ENCODE measurements at places on chromosomes 1 and 21.

- no peak for DNase-seq
Observed at GRCh38 chr21:17981060-17981740, 162.0 kb upstream of the C21orf91 start.

- no peak for DNase-seq
Observed at GRCh38 chr1:242005866-242006535, 7.1 kb upstream of the MAP1LC3C start.

- no peak for DNase-seq
Observed at GRCh38 chr1:97942161-97943123, 21.6 kb upstream of the DPYD start.

GRCh38 chr21:19864476-19864875, 1133.7 kb upstream of the NCAM2 start:
- no peak for DNase-seq

DNA sequence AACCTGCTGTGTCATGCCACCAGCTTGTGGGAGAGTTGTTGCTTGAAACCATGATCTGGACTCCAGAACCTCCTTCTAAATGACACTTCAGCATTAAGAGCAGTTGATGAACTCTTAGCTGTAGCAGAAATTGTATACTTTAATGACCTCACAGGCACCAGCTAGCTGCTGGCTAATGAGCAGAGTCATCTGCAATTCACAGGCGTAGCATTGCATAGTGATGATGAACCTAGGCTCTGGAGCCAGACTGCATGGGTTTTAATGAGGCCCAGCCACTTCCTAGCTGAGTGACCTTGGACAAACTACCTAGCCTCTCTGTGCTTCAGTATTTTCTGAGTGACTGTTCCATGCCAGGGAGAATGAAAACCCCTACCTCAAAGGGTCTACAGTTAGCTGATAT, 407.1 kb downstream of the LMO4 start:
- no peak for DNase-seq
